EL (cell line): ENCODE measurements at places on chromosomes 2 and 18.

- DNase-seq = peak; percentile 76
Observed at GRCh38 chr2:237073552-237073951, 12.1 kb upstream of the COPS8 start.

DNA sequence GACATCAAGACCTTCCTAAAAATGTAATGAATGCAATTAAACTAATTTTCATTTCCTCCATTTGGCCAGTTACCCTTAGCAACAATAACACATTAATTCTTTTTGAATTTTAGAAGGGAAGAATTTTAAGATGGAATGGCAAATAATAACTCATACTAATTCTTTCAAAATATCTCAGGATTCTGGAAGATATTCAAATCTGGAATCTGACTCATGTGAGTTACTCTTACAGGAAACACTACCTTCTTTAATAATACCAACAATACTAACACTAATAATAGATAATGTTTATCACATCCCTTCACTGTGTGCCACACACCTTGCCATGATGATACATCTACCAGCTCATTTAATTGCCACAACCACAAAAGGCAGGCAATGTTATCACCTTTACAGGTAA lies 46.4 kb downstream of the ZNF521 start:
- DNase-seq = no peak

DNA sequence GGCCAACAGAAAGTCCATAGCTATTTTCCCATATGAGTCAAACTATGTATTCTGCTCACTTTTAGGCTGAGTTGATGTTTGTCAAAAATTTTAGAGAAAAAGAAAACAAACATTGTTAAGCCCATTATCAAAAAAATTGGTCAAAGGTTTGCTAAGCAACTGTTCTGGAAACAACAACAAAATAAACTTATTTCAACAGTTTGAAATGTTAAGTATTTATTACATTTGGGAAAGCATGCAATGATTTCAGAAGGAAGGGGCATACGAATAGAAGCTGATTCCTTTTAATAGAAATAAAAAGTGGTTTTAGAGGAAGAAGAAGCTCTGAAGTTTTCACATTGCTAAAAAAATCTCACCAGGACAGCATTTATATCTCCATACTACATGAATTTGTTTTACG lies 1837.5 kb upstream of the CELF4 start:
- no peak for DNase-seq

DNA sequence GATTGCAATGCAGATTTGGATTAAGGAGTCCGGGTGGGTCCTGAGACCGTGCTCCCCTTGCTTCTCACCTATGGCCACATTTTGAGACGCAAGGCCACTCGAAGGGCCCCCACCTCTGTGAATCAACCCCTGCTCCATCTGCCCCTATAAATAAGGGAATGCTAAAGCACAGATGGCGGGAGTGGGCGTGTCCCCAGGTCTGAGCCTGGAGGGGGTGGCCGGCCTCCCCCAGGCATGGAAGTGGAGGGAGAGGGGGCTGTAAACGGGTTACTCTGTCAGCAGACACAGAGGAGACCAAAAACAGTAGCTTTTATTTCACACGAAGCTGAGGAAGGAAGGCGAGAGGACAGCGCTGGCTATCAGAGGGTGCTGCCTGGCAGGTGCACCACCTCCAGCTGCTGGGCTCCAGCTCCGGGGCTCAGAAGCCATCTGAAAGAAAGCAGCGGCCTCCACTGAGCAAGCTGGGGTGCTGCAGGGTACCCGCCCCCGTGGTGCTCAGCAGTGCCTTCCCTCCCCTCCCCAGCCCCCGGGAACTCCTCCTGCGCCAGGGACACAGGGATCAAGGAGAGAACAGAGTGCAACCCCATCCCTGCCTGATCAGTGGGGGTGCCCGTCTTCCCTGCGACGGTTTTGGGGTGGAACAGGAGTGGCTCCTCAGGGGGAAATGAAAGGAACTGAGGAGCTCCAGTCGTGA lies 56.7 kb upstream of the RAB6C start:
- DNase-seq = no peak

- peak; percentile 17 for DNase-seq
Observed at GRCh38 chr2:26302846-26303245, 43.1 kb upstream of the SELENOI start.

GRCh38 chr2:226411727-226412360 lies 387.8 kb downstream of the IRS1 start:
- peak; percentile 79 for DNase-seq

DNA sequence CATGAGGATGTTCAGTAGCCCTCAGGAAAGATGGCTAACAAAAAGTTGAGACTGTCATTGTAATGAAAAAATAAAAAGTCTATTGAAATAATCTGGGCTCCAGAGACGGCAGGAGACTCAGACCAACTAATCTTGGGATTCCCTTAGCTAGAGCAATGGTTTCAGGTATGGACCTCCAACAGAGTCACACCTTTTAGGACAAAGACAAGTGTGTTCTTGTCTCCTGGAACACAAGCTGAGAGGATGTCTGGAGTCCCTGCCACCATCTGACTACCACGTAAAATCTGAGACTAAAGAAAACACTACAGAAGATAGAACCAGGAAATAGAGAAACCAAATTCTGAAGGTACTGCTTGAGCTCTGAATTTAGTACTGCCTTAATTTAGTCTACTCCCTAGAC lies 103.3 kb upstream of the RBBP8 start:
- no peak for DNase-seq

- DNase-seq = peak; percentile 17
Observed at GRCh38 chr2:23905155-23905554, 21.8 kb downstream of the ATAD2B start.

DNA sequence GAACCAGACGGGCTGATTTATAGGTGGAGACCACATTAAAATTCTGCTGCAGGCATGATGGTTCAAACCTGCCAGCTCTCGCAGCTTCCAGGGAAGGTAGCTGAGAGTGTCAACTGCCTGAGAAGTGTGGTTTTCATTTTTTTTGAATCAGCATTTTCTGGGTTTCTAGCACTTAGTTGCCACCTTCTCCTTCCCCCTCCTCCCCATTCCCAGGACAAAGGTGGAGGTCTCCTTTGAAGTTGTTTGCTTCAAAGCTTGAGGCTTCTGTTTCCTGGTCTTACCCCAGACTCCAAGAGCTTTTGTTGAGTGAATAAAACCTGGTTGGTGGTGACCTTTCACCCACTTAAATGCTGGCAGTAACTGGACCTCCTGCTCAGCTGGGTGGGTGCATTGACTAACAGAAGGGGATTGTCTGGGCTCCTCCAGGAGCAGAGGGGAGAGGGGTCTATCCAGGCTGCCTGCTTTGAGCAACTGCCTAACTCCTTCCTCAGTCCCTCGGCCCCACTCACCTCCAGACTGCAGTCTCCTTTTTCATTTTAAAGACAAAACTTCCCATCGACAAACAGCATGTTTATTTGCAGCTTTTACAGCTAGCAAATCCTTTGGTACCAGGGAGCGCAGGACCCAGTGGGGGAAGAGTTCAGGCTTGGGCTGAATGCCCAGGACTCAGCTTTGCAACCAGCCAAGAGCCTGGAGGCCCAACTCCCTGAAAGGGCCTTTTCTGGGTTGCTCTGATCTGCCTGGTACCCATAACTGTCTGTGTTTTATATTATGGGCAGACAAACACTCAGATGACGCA lies 3.5 kb downstream of the RHOB start:
- DNase-seq = peak; percentile 56

DNA sequence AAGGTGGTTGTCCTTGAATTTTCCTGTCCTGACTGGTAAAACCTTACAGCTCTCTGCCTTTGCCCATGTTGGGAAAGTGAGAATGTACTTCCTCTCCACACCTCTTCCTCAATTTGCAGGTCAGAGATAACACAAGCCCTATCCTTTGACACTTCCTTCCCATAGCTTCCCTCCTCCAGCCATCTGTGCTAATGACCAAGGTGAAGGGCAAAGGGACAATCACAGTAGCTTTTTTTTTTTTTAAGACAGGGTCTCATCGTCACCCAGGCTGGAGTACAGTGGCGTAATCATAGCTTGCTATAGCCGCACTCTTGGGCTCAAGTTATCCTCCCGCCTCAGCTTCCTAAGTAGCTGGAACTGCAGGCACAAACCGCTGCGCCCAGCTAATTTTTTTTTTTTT lies 24.3 kb upstream of the STPG4 start:
- DNase-seq = no peak

- peak; percentile 84 for DNase-seq
Observed at GRCh38 chr2:135745545-135745944, 3.9 kb downstream of the UBXN4 start.

DNA sequence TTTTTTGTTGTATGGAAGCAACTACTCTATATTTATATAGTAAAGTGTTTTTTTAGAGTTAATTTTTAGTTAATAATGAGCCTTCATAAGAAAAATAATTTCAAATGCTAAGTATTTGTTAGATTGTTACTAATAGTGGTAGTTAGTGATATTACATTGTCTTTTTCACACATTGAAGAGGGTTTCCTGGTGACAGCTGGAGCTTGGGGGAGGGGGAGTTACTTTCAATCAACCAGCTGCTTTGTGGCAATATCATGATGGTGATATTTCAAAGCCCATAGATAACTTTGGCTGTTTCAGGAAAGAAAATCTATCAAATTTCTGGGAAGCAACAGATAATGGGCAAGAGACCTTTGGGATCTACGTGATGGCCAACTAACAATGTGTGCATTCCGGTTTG lies 4.1 kb downstream of the RHBDD1 start:
- no peak for DNase-seq

DNA sequence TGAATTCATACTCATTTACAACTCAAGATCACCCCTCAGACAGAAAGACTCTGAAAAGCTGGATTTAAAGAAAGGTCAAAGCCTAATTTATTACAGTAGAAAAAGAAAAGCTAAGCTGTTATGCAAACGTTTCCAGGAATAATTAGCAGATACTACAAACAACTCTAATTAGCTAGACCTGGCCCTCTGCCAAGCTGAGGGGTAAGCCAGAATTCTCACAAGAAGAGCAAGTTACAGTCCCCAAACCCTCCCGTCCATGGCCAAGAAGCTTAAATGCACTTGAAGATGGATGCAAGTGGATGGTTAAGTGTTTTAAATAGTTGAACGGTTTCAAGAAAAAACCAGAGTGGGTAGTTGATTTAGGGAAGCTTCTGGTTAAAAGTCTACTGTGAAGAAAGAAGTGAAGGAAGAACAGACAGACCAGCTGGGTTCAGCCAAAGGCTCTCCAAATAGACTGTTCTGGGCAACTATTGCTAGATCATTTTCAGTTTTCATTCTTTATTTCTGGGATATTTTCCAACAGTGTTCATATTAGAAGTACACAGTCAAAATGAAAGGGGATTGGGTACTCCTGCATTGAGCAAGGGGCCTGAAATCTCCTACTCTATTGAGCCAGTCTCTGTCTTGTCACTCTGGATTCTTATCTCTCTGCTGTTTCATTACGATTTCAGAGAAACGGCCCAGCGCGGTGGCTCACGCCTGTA lies 4.8 kb downstream of the LMAN2L start:
- no peak for DNase-seq

- DNase-seq = peak; percentile 60
Observed at GRCh38 chr2:200786423-200786822, 25.3 kb upstream of the BZW1 start.

DNA sequence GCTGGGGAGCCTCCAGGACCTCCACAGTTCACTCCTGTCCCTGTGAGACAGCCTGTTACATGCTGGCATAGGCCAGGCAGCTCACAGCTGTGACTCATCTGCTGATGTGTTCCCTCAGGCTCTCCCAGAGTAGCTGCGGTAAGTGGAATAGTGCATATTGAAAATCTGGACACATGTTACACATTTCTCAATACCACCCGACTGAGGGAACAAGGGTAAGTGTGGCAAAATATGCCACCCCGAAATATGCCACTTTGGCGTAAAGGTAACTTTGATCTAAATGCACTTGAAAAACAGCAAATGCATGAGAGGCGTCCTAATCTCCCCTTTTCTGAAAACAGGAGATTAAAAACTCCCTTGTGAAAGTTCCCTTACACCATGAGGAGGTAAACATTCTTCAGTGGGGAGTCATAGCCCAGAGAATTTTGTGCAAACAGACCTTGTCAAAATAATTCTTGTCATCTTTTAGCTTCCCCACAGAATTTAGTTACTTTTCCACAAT lies 557.9 kb downstream of the CCDC85A start:
- DNase-seq = peak; percentile 96

GRCh38 chr2:208300847-208301618 lies 35.0 kb downstream of the PIKFYVE start:
- no peak for DNase-seq

DNA sequence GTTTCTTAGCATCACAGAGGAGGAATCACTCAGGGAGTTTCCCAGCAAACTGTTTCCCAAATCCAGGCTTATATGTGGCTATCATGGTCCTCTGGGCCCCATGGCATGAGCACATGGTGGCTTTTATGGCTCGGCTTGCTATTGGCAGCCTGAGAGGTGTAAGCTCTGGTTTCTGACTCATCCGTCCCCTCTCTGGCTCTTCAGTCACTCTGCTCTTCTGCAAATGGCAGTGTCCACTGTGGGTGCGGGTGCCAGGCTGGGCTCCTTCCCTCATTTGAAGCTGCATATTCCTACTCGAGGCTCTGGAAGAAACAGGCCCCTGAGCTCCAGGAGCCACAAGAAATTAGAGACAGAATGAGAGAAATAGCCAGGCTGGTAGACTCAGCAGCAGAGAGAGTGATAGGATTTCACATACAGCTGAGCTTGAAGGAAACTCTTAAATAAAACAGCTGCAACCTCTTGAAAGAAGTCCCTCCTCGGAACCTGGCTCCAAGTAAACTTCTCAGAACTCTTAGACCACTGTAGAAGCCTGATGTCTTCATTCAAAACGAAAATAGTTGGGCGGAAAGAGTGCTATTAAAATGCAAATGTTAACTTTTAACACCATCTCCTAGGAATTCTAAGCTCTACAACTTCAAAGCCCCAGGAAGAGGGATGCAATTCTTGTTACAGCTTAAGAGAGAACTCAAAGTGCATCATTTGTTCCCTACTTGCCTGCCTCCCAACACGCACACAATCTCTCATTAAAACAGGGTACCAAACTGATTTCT lies 212.6 kb upstream of the SP5 start:
- no peak for DNase-seq

DNA sequence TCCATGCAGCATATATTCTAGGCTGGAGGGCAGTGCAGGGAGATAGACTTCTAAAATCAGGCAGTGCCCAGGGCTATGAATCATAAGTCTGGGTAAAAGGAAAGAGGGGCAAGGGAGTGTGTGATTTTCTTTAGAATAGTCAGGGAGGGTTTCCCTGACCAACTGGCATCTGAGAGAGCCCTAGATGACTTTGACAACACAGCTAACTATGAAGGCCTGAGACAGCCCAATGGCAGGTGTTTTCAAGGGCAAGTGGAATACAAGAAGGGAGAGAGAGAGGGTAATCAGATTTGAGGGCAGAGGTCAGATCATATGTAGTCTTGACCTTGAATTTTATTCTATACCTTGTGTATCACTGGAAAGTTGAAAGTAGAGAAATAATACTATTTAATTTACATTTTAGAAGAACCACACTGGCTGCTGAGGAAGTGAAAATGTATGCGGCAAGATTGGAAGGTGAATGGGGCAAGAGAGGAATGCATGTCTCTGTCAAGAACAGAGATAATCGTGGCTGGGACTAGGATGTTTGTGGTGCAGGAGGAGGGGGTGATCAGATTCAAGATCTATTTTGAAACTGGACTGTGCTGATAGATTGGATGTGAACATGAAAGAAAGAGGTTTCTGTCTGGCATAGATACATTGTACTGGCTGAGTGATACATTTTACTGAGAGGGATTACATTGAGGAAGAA lies 1.9 kb upstream of the ITGB6 start:
- no peak for DNase-seq

- DNase-seq = no peak
Observed at GRCh38 chr18:76558881-76559667, 64.0 kb upstream of the ZNF516 start.
